ENCODE measurements at places on chromosomes 2 and 18.

GRCh38 chr2:71658771-71659170 is 205.4 kb downstream of the DYSF start:
- DNase-seq, result no peak

- no peak for DNase-seq
Measured at GRCh38 chr2:47403609-47404193, 745 bp downstream of the MSH2 start.

DNA sequence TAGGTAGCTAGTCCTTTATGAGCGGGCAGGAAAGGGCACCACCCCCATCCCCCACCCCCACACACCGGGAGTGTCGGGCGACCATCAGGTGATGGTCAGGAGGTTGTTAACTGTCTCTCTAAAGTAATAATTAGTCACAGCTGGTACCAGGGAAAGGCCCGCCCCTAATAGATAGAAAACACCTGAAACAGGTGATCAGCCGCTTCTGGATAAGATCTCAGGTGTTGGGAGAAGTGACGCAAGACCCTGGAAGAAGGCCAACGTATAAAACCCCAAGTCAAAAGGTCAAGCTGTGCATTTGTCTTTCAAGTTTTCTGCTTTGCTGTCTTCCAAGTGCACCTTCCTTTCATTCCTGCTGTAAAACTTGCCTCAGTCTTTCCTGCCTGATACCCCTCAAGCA is 59.6 kb upstream of the LINC00305 start:
- no peak for DNase-seq

- no peak for DNase-seq
Measured at GRCh38 chr2:138665937-138666336, 114.3 kb downstream of the NXPH2 start.

DNA sequence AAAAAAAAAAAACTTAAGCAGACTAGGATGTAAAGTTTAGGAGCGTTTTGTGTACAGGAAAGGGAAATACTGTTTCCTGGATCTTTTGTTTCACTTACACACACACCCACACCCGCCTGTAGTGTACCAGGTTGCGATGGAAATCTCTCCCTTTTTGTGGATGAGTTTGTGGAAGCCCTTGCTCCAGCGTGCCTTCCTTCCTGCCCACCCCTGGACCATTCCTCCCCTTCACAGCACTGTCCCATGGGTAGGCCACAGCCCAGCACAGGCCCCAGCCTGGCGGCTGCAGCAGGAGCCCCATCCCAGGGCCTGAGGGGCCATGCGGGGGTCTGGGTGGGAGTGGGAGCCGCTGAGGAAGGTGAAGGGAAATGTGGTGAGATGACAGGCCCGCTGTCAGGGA is 15.1 kb downstream of the MALL start:
- DNase-seq, result no peak

DNA sequence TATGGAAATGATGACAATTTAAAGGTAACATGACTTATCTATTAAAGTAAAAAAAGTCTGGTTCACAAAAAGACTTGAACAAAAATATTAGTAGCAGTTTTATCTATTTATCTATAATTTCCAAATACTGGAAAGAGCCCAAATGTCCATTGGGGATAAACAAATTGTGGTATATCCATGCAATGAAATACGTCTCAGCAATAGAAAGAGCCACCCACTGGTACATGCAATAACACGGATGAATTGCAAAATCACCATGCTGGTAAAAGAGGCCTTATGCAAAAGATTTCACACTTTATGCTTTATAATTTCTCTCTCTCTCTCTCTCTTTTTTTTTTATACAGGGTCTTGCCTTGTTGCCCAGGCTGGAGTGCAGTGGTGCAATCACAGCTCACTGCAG is 91.4 kb upstream of the ASAP2 start:
- no peak for DNase-seq

DNA sequence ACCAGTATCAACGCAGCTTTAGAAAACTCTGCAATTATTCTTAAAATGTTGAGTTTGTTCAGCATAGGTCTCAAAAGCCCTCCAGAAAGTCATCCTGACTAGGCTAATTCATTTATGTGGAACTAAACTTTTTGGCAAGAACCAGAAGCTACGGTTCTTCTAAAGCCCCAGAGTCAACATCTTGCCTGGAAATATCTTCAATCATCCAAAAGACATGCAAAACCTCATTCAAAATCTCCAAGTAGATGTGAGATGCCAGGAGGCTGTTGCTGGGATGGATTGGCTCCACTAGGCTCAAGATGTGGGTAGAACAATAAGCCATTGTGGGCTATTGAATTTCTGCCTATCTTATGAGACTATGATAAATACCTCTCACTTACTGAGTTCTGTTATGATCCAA is 2.1 kb upstream of the SCG2 start:
- DNase-seq, result no peak

DNA sequence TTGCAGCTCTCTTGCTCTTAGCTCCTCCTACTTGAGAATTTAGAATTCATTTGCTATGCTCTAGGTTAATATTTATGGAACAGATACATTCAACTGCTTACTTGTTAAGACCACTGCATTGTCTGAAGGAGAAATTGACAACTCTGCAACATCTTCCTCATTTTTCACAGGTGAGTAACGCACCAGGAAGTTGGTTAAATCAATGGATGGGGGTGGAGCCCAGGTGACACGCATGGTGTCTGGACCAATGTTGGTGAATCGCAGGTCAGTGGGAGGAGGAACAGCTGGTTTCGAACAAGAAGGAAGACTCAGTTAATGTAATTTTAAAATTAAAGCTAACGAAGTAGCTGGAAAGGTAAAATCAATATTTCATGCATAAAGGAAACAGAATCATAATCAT is 44.3 kb downstream of the FN1 start:
- no peak for DNase-seq

- no peak for DNase-seq
Measured at GRCh38 chr2:196130039-196130825, 41.1 kb downstream of the STK17B start.

- DNase-seq, result no peak
Measured at GRCh38 chr2:45869165-45869501, 217.7 kb downstream of the PRKCE start.

DNA sequence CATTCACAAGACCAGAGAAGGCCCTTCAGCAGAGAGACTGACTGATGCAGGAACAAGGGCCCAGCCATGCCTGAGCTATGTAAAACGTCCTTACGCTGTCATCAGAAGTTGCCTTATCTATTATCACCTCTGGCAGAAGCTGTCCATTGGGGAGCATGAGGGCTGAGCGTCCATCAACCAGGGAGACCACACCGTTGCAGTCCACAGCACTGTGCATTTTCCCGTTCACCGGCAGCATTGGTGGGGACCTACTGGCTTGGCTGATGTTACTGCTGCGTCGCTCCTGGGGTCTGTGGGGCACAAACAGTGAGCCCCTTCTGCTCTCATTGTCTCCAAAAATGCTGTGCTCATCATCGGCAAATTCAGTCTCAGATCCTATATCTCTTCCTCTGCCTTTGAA is 91.4 kb downstream of the SCN9A start:
- DNase-seq, result no peak

- DNase-seq, result no peak
Measured at GRCh38 chr18:8609659-8610458, 622 bp downstream of the RAB12 start.

DNA sequence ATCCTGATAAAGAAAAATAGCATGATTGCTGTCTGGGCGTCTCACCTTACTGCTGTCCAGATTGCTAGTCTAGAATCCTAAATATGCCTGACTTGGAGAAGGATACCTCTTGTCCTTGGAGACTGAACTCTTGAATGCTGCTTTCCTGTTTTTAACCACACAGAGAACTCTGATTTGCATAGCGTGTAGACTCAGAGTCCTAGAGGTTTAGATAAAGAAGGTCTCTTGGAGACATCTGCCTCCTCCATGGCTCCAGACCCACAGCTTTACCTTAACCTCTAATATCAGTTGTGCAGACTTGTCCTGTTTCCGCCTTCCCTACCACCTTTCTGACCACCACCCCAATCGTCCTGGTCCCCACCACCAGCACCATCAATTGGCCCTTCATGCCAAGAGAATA is 292.6 kb upstream of the CYRIA start:
- no peak for DNase-seq

DNA sequence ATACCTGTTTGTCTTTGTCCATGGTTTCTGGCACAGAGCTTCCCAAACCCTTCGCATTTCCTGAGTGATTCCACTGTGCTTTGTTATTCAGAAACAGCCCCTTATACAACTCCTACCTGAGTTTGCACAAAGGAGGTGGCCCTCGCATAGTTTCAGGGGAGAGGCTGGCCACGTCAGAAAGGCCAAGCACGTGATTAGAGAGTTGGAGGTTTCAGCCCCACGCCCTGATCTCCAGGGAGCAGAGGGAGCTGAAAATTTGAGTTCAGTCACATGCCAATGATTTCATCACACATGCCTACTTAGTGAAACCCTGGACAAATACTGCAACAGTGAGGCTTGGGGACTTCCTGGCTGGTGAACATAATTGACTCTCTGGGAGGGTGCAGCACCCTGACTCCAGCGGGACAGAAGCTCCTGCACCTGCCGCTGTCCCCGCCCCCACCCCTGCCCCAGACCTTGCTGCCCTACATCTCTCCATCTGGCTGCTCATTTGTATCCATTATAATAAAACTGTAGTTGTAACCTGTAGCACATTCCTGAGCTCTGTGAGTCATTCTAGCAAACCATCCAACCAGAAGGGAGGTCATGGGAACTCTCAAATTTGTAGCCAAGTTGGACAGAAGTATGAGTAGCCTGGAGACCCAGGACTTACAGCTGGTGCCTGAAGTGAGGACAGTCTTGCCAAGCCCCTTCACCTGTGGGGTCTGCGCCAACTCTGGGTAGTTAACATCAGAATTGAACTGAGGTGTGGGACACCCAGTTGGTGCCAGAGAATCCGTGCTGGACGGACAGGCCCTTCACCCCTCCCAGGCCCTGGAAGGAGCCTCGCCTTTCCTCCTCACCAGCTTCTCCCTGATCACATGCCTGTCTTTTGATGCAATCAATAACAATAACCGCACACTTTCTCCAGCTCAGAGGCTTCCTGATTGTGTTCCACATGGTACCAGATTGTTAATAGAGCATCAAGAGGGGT is 224.3 kb downstream of the ANAPC1 start:
- DNase-seq, result peak; percentile 81

DNA sequence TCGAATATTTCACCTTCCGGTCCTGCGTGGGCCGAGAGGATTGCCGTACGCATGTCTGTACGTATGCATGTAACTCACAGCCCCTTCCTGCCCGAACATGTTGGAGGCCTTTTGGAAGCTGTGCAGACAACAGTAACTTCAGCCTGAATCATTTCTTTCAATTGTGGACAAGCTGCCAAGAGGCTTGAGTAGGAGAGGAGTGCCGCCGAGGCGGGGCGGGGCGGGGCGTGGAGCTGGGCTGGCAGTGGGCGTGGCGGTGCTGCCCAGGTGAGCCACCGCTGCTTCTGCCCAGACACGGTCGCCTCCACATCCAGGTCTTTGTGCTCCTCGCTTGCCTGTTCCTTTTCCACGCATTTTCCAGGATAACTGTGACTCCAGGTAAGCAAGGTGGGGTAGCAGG is at the start of gene SERPINB5:
TSS of gene SERPINB5 (plus strand) at position 291 of the 400 bp plus-strand sequence. CDS start 7,471 bp downstream, outside the sequence.
- no peak for DNase-seq

- DNase-seq, result no peak
Measured at GRCh38 chr2:85998071-85998991, 107.4 kb downstream of the POLR1A start.
